T-cell (primary cell): ENCODE measurements at places on chromosomes 2 and 18. TPM values are rescaled to one million over a fixed set of nuclear protein-coding genes. Genes with fewer than 3 reads are reported as not detected.
A peak's percentile ranks its signal among the peaks of the same experiment; 100 is the strongest.

- DNase-seq: no peak
These were observed 19.0 kb downstream of the APOB start for GRCh38 chr2:21024722-21025389.

DNA sequence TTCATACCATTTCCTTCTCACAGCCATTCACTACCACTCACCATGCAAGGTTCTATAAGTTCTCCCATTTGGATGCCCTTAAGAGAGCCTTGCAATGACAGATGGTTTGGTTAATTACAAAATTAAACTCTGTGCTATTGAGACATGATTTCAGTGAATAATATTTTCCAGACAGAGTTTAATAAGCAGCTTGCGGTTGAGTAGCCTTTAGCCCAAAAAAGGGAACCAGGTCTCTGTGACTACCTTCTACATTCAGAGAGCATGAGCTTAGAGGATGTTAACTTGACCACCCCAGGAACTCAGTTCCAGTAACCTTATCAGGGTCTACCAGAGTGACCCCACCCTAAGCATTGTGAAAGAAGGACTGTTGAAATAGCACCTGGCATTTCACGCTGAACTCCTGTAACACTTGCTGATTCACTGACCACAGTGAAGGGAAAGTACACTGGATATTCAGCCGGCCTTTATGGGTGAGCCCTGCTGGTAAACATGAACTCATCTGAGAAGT lies 1173.1 kb upstream of the ZEB2 start:
- peak; percentile 32 for DNase-seq

DNA sequence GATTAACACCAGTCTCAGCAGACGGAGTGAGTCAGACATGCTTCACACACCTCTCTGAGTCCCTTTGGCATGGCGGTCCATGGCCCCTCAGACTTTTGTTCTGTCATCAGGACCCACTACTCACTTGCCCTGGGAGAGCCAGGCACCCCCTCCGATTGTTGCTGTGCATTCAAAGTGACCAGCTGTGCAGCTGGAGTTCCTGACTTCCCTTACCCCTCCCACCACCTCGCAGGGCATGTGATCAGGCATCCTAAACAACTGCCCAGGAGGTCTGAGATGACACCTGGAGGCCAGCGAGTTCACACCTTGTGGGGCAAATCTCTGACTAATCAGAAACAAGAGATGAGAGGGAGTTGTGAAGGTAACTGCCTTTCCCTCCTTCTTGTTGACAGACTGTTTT lies 35.3 kb upstream of the HDAC4 start:
- DNase-seq: no peak

GRCh38 chr2:128377071-128377910 lies 58.6 kb upstream of the HS6ST1 start:
- DNase-seq: no peak

Gene RBKS
- 1.4 TPM for total RNA-seq

DNA sequence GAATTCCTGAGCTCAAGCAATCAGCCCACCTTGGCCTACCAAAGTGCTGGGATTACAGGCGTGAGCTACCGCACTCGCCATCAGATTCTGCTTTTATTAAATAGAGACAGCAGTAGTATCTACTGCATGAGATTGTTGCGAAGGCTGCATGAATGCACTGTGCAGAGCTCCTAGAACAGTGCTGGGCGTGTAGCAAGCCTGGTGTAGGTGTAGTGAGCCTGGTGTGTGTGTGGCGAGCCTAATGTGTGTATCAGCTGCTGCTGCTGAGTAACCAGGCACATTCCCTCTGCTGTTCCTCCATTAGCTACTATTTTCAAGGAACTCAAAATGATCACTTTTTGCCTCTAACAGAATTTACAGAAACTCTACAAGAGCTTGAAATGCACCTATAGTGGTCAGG lies 57.6 kb downstream of the PTPRM start:
- DNase-seq: no peak

DNA sequence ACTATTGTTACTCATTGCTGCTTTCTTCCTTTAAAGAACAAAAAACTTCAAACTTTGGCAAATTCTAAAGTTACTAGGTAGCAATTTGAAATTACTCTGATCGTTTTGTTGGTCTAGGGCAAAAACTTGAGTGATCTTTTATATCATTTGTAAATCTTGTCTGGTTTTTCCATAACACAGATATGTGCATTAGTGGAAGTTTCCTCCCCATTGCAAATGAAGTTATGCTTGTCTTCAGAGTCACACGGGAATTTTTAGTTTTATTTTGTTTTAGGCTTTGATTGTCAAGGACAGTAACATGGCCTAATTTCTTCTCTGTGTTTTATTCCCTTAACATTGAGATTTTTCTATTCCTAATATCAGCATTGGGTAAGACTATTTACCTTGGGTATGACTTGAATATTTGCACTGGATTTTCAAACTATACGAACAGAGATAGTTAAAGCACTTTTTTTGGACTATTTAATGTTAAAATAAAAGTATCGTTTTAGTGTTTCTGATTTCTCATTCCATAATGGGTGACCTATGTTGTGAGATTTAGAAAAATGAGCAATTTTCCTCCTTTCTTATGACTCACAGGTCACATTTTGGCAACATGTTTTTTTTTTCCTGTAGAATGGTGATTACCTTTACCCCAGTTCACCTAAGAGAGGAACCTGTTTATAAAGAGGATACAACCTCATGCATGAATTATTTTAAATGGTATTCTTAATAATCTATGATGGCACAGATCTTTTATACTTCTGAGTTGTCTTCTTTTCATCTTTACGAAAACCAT lies 65.0 kb downstream of the BABAM2 start:
- no peak for DNase-seq

DNA sequence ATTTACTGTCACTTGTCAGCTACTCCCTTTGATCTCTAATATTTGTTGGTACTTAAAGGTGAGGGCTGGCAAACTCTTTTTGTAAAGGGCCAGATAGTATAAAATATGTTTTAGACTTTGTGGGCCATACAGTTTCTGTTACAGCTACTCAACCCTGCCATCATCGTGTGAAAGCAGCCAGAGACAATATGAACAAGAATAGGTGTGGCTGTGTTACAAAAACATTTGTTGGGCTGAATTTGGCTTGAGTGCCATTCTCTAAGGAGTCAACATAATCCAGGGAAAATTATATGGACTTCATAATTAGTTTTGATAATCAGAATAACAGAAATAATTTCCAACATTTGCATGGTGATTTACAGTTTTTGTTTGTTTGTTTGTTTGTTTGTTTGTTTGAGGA lies 190.6 kb downstream of the LTBP1 start:
- DNase-seq: no peak

DNA sequence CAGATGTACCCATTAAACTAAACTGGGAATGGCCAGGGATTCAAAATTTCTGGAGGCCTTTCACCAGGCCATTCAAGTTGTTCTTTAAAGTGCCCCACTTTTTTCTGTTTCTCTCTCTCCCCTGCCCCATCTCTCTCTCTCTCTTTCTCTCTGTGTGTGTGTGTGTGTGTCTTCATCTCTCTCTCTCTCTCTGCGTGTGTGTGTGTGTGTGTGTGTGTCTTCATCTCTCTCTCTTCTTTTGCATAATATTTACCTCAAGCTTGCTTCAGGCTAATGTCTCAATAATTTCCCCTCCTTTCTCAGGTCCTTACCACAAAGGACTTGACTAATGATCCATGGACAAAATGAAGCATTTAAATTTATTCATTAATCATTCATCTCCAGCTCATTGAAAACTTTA lies 164.2 kb upstream of the KLHL14 start:
- DNase-seq: no peak

DNA sequence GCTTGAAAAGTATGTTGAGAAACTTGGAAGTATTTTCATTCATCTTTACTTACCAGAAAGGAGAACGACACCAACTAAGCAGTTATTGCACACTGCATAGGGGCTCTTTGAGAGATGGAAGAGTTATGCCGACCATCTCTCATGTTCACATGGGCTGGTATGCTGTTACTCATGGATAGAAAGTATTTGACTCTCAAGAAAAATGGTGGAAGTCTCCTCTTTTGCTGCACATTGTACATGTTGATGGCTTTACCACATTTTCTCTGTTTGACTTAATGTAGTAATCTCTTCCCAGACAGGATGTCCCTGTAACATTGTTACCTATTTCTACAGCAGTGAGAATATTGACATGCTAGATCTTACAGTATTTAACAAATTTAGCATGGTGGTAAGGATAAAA lies 23.2 kb downstream of the CAB39 start:
- no peak for DNase-seq

Gene GPR75
- 3.4 TPM for total RNA-seq

Gene FIGN
- 0.16 TPM for total RNA-seq

DNA sequence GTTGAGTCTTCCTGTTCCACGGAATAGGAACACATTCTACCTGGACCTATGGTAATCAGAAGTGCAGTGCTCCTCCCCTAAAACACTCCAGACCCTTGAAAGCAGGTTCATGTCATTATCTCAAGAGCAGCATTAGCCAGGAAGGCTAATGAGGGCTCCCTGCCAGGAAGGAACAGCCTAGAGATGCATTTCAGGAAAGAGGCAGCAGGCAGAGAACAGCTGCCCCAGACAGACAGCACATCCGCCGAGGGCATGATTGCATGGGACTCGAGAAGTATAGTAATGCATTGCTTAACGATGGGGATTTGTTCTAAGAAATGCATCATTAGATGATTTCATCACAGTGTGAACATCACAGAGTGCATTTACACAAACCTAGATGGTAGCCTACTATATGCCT lies 171.5 kb downstream of the ALK start:
- no peak for DNase-seq

DNA sequence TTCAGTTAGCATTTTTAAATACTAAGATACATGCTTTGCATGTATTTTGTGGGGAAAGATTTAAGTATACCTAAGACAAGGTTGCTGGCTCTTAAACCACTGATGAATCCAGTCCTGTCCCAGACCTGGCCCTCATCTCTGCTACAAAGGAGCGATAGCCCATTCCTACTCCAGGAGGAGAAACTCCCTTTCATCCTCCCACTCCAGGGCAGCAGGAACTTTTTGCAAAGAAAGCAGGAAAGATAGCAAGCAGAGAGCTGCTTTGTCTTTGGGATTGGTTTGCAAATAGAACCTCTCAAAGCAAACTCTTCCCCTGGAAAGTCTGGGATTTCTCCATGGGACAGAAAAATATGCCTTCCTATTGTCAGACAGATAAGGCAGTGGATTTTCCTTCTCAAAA lies 43.6 kb upstream of the COPS8 start:
- DNase-seq: no peak

GRCh38 chr18:12065397-12065796 lies 28.2 kb upstream of the ANKRD62 start:
- DNase-seq: no peak

Gene FBXO41
- 19.1 TPM for total RNA-seq

DNA sequence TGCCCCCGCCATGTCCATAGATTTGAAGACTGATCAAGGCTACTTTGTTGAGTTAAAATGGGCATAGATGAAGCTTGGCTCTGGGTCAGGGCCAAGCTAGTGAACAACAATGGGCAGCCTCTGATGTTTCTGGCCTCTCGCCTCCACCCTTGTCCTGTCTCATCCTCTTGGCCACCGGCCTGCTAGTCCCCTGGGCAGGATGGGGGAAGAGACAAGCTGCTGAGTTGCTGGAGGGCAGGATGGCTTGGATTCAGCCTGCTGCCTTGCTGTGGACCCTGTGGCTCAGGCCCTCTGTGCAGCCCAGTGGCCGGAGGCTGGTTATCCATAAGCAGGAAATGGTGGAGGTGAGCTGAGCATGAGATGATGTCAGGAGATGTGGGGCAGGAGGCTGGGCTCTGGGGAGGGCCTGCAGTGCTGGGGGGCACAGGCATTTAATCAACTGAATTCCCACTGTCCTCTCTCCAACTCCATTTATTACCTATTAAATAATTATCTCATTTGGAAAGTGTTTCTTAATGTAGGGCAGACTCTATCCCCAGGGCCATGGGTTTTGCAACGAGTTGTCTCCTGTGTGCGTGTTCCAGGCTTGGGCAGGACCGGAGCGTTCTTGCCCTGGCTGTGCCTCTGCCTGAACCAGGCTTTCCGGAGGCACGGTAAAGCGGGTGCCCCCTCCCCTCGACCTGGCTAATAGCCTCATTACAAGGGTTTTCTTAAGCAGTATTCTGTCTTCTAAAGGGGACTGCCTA lies 122.9 kb downstream of the GLI2 start:
- no peak for DNase-seq

Gene ABCG5
- not detected for total RNA-seq

DNA sequence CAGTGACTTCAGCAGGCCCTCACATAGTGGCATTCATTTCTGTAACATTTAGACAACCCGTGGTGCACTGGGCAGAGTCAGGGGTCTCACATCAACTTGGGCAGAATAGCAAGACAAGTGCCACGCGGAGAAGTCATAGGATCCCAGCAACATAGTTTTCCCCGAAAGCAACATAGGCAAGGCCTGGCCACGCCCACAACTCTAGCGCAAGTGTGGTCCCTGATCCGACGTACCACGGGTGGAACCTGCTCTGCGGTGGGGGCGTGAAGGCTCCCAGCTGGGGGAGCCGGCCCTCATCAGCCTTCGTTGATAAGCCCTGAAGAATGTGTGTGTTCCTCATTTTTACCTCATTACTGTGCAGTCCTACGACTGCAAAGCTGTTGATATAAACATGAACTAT lies 261.2 kb downstream of the EIPR1 start:
- no peak for DNase-seq

GRCh38 chr2:100242476-100242875 lies 79.8 kb downstream of the LONRF2 start:
- DNase-seq: no peak

Gene FRZB
- 0.15 TPM for total RNA-seq

Gene GLB1L
- 3.0 TPM for total RNA-seq

DNA sequence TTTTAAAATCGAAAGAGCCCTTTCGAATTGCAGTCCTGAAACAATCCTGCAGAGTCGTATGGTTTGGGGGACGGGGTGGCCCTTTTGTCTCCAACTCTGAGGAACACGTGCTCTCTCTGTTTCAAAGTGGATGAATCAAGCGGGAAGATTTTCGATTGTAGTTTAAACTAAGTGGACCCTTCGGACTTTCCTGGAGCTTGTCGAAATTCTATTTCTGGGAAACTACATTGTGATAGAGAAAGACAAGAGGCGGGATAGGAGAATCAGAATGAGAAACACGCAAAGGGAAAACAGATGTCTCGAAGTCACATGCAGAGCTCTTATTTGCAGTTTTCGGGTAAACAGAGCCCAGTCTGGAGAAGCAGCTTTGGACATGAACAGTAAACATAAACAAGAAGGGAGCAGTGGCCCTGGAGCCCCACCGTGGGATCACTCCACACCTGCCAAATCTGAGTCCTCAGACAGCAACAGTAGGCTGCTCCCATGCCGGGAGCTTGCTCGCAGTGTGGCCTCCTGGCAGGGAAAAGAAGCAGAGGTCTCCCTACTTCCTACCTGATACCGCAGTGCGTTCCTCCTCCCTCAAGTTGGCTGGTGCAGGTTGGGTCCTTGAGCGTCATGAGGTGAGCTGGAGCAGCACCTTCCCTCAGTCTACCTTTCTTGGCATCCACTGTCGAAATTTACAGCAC lies 202.4 kb downstream of the SLC4A3 start:
- DNase-seq: no peak

GRCh38 chr2:95174031-95174542 lies 8.5 kb downstream of the ZNF2 start:
- no peak for DNase-seq

DNA sequence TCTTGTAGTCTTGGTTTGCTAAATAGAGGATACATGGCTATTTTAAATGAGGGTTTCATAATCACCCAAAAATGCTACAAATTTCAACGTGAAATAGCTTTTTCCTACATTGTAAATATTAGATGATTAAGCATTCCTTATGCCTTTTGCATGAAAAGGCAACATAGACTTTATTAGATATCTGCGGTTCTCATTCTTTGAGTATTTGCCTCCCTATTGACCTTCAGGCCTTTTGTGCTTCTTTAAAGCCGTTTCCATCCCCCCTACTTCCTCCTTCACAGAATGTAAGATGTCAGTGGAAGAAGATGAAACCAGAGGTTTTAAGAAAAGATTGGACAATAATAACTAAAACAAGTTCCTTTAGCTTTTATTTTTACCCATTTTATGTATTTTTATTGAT lies 144.1 kb downstream of the UBE2E3 start:
- peak; percentile 59 for DNase-seq

Gene PDIA6
- 53.3 TPM for total RNA-seq
